Nucleus accumbens (tissue), 56 donors: ENCODE measurements at places on chromosomes 16 and 17.

DNA sequence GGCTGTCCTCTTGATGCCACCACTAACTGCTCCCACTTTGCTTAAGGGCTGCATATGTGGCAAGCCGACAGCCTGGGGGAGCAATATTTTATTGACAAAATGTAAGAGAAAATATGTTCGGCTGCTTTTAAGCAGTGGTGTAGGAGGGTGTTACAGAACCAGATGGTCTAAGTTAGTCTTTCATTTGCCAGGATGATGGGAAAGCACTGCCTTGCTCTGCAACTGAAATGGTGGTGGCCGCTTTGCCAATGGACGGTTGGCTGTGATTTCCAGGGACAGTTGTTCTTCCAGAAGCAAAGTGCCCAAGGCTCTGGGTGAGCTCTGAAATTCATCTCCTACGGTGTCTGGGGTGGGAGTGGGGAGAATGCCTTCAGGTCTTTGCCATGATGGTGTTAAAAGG is 469.3 kb downstream of the TOX3 start:
- DNase-seq = no peak

GRCh38 chr17:19278729-19279128 is 41.6 kb downstream of the EPN2 start:
- no peak for DNase-seq

- no peak for DNase-seq
Measured at GRCh38 chr16:9062301-9062700, 29.1 kb upstream of the HAPSTR1 start.

DNA sequence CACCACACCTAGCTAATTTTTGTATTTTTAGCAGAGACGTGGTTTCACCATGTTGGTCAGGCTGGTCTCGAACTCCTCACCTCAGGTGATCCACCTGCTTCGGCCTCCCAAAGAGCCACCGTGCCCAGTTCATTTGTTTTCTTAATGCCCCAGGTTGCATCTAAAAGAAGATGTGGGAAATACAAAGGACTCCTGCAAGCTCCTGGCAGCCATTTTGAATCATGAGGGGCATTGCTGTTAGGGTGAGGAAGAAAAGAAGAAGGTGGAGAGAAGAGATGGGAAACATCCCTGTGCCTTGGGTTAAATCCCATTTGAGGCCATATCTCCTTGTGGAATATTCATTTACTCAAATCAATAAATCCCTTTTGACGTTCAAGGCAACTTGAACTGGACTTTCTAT is 365.3 kb upstream of the ERCC4 start:
- DNase-seq = no peak

DNA sequence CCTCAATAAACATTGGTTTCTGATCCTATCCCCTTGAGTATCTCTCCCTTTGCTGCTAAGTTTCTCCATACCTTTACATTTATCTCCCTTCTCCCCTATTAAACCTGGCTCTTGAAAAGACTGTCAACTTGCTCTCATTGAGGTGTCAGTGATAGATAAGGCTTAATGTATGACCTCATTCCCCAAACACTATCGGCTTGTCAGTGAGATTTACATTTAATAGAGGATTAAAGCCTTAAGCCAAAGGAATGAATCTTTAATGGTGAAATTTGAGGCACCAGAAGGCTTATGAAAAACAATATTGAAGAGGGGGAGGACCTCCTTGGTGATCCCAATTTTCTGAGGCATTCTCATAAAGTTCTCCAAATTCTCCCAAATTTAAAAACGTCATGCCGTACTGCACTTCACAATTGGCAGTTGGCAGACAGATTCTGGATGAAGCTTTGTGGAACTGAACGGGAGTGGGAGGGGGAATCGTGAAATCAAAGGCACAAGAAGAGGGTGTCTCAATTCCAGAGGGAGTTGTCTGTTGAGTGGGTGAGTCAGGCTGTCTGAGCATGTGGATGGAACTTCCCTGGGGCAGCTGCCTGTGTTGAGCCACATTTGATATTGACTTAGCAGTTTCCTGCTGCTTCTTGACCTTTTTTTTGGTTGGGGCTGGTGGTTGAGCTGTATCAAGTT is 478.8 kb downstream of the NPIPA7 start:
- no peak for DNase-seq
